ENCODE measurements at places on chromosomes 5 and 9. TPM values are rescaled to one million over a fixed set of nuclear protein-coding genes. Genes with fewer than 3 reads are reported as not detected.

The ADGRD2 gene
- not detected for total RNA-seq

The PAPPA gene
- 33.9 TPM for total RNA-seq

The CFAP90 gene
- total RNA-seq, result 0.72 TPM

The ANKRD20A1 gene
- total RNA-seq, result 1.5 TPM

The DAPK1 gene
- 28.0 TPM for total RNA-seq

The CRHBP gene
- total RNA-seq, result not detected

The CDKN2B-AS1 gene
- not detected for total RNA-seq

The PCDHGC4 gene
- not detected for total RNA-seq

The SAPCD2 gene
- total RNA-seq, result 20.3 TPM

The KLF4 gene
- total RNA-seq, result 36.8 TPM

The SPAG8 gene
- 0.51 TPM for total RNA-seq

The TMC1 gene
- not detected for total RNA-seq

The LRRC19 gene
- not detected for total RNA-seq

The SUB1 gene
- total RNA-seq, result 242 TPM

The PCDHB11 gene
- total RNA-seq, result not detected

The OR13C3 gene
- total RNA-seq, result not detected

The RAD50 gene
- 34.2 TPM for total RNA-seq

The SAXO1 gene
- not detected for total RNA-seq

The SPATA31A3 gene
- not detected for total RNA-seq

The SPRY4 gene
- 12.5 TPM for total RNA-seq

The PRSS3 gene
- total RNA-seq, result 8.8 TPM

The ENHO gene
- 1.9 TPM for total RNA-seq

The IDNK gene
- 7.9 TPM for total RNA-seq

The SLC6A18 gene
- not detected for total RNA-seq

The ARL14EPL gene
- total RNA-seq, result 0.10 TPM

The AMBP gene
- 8.7 TPM for total RNA-seq

The RARS1 gene
- 99.5 TPM for total RNA-seq

The PHF24 gene
- total RNA-seq, result 0.19 TPM

The ARHGEF37 gene
- total RNA-seq, result 2.5 TPM

The PCDHB8 gene
- 0.15 TPM for total RNA-seq

The PTGDS gene
- total RNA-seq, result 1.4 TPM

The SLC38A9 gene
- 19.9 TPM for total RNA-seq

The TMEM252 gene
- total RNA-seq, result not detected

Data from A549 treated with dexamethasone at 1 μM for 4 hours (cell line).